ENCODE measurements at places on chromosomes 2 and 18.

GRCh38 chr2:31675485-31675901 is 94.8 kb upstream of the SRD5A2 start:
- DNase-seq: no peak

DNA sequence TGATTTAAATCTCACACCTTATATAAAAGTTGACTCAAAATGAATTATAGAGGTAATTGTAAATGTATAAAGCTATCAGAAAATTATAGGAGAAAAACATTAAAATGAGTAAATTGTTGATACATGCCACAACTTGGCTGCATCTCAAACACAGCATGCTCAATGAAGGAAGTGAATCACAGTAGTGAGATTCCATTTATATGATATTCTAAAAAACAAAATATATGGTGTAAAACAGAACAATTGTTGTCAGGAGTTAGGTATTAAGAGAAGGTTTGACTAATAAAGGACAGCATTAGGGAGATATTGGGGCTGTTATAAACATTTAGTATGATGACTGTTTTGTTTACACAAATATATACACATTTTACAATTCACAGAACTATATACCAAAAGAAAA is 356.6 kb upstream of the CELF4 start:
- DNase-seq: no peak

GRCh38 chr2:152444448-152444847 is 109.5 kb downstream of the FMNL2 start:
- DNase-seq: no peak

DNA sequence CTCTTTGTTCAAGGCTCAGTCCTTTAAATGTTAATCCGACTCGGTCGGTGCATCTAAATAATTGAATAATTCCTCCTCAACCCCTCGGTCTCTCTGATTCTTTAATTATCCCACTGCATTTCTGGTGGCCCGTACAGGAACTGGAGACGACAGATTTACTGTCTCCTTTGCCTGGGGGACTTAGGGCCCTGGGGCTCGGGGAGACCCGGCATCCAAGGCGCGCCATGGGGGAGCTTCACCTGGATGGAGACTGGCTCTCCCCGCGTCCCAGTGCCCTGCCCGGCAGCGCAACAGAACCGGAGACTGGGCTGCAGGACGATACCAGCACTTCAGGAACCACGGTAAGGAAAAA is 47.7 kb upstream of the SELENOI start:
- no peak for DNase-seq

GRCh38 chr2:200616193-200616592 is 30.4 kb downstream of the AOX1 start:
- DNase-seq: no peak

DNA sequence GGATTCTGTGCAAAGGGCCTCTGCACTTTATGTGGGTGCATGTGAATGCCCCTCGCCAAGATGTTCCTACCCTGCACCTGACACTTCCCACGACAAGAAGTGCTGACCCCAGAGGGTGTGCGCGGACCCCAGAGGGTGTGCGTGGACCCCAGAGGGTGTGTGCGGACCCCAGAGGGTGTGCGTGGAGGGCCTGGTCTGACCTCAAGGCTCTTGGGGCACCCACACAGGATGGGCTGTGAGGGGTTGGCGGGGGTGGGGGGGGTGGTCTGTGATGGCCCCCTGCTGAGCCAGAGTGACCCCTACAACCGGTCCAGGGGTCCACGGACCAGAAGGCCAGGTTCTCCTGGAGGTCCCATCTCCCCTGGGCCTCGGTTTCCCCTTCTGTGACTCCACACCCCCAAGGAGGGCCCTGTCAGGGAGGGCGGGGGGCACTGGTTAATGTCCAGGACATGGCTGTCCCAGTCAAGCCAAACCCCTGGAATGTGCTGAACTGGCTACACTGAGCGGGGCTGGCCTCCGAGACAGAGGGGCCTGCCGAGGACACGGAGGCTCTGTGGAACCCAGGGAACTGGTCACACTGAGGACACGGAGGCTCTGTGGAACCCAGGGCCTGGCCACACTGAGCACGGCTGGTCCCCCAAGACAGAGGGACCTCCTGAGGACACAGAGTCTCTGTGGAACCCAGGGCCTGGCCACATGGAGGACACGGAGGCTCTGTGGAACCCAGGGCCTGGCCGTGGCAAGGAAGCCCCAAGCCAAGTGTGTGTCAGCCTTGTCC is 3.1 kb downstream of the NEU4 start:
- DNase-seq: no peak

- DNase-seq: no peak
These were observed 131.5 kb upstream of the STON1 start for GRCh38 chr2:48398285-48399002.

- no peak for DNase-seq
These were observed 496.1 kb downstream of the EIPR1 start for GRCh38 chr2:2881499-2881898.

GRCh38 chr2:99709229-99709628 is 219.4 kb upstream of the REV1 start:
- DNase-seq: no peak

GRCh38 chr2:28613633-28614501 is 118.0 kb downstream of the PLB1 start:
- DNase-seq: no peak

- peak; percentile 66 for DNase-seq
These were observed at the start of gene CFLAR for GRCh38 chr2:201116115-201116958. CFLAR (plus strand) TSS chr2:201116164; CDS start chr2:201129866, 13,702 bp downstream.

DNA sequence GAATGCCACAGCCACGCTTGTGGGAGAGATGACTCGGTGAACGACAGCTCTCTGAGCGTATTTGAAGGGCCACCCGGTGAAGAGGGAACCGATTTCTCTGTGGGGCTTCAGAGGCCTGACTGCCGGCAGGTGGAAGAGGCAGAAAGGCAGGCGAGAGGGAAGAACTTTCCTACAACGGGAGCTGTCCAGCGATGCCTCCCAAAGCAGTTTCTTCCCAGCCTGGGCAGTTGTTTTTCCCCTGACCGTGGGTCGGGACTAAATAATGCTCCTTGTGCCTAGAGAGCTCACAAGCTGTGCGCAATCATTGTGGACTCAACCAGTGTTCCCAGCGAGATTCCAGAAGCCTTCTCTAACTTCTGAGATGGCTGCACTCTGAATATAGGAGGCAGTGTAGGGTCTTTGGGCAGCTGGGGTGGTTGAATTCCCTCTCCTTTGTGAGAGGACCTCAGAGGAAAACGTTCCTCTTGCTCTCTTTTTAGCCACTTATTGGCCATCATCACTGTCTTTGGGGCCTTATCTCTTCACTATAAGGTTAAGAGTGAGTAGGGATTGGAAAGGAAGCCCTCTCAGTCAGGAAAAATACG is 710 bp downstream of the SEC11C start:
- DNase-seq: peak; percentile 16

DNA sequence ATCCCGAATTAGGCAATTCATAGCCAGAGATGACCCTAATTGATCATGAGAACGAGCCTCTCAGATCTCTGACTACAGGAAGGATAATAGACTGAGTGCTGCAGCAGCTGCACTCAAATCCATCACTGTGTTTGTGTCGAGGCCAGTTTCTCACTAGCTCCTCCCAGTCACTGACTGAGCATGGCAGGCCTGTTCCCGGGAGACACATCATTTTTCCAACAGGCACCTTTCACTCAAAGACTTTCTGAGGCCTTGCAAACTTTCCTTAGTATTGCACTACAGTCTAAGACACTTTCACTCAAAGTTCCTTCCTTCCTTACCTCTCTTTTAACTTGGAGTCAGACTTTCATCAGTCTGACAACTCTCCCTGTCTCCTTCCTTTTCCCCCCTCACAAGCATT is 13.7 kb downstream of the SOS1 start:
- no peak for DNase-seq

DNA sequence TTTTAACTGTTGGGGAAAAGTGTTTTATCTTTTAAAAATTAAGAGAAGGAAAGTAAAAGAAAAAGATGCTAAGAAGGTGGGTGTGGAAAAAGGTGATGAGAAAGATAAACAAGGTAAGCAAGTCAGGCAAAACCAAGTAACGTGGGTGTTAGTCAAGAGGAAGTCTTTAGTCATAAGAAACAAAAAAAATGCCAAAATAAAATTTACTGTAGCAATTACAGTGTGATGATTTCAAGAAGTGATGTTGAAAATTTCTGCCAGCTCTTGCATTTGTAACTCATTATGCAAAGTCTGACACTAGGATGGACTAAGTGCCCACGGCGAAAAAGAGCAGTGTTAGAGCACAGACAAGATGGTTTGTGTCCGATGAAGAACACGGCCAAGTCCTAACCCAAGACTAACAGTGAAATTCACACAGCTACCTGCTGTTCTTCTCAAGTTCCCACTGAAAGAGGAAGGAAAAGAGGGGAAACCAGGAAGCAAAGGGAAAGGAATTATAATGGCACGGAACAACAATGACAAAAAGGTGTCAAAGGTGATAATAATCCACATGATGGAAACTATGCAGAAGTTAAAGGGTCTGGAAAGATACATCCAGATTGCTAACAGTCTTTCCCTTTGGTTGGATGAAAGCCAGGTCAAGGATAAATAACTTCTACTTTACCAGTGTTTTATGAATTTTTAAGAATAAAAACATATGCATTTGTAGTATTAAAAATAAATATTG is 34.1 kb downstream of the NOL10 start:
- no peak for DNase-seq

DNA sequence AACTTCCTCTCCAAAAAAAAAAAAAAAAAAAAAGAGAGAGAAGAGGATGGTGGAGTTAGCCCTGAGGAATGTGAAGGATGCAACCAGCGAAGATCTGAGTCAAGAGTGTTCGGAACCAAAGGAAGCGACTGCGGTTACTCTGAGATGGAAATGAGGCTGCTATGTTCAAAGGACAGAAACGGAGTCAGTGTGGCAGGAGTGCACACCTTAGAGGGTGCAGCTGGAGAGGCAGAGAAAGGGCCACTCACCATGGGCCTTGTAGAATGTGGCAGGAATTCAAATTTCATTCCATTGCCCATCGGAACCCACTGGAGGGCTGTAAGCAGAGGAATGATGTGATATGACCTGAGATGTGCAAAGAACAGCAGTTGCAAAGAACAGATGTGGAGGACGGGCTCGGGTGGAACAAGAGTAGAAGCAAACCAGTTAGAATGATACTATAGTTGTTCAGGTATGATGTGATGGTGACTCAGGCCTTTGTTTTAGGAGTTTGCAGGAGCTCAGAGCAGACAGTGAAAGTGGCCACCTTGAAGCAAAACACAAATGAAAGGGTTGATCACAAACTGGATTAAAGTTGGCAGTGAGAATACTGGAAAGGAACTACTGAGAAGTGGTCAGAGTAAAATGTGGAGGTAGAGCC is 22.6 kb downstream of the ITGA6 start:
- DNase-seq: no peak

GRCh38 chr2:60275958-60276357 is 277.5 kb downstream of the BCL11A start:
- no peak for DNase-seq

DNA sequence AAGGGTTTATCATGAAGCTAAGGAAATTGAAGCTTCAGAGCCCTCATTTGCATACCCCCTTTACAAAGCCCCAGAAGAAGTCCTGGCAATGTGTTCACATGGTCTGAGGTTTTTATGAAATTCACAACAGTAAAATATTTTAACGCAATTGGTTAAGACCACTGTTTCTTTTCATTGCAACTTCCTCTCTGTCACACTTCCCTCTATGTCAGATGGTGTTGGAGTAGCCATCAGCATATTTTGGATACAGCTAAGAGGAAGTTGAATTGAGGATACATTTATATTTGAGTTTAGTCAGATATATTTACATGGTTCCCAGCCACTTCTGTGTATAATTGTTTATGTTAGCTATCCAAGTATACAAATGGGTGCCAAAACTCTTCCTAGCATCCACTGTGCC is 170.0 kb downstream of the TXNL1 start:
- DNase-seq: no peak

GRCh38 chr2:126645211-126645618 is 10.7 kb upstream of the GYPC start:
- no peak for DNase-seq

GRCh38 chr18:50578651-50579050 is 18.8 kb downstream of the MAPK4 start:
- no peak for DNase-seq

DNA sequence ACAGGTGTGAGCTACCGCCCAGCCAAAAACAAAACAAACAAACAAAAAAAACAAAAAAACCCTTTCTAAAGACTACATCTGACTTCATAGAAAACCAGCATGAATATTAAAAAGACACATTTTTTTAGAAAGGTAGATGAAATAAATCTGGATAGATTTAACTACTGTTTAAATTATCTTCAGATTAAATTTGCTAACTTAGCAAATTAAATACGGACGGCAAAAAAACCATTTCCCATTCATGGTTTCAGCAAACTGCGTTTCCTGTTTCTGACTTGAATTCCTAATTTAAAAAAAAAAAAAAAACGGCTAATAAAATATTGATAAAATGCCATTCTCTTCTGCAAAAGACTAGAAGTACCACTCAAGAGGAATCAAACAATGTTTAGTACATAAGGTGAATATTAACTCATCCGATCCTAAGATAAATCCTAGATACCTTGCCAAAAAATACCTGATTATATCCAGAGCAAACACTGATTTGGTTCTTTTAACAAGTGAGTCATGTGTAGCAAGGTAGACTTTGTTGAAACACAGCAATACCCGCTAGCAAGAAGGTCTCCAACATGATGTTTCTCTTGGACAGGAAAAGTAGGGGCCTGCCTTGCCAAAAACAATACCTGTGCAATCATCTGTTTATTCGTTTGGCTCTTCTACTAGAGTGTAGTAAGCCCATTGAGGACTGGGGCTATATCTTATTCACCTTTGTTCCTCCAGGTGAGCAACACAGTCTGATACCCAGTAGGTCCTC is 96.2 kb downstream of the BARD1 start:
- no peak for DNase-seq

All from stimulated activated CD8-positive, alpha-beta memory T cell treated with anti-CD3 and anti-CD28 coated beads, Interleukin-7, amount 100 ng/mL, for 24 hours (primary cell).